Hematopoietic multipotent progenitor cell (in vitro differentiated cells): ENCODE measurements at places on chromosomes 2 and 18. TPM values are rescaled to one million over a fixed set of nuclear protein-coding genes. Genes with fewer than 3 reads are reported as not detected.

The TCF23 gene
- total RNA-seq, result not detected

The UGT1A4 gene
- not detected for total RNA-seq

The MYOM1 gene
- total RNA-seq, result 0.27 TPM

The RBMS1 gene
- 29.6 TPM for total RNA-seq

The CD8B gene
- 0.27 TPM for total RNA-seq

The CCDC102B gene
- total RNA-seq, result 3.2 TPM

The MYO5B gene
- total RNA-seq, result under 0.01 TPM

- peak; percentile 29 for DNase-seq
Measured at GRCh38 chr2:20422402-20423271, 24.2 kb upstream of the RHOB start.

DNA sequence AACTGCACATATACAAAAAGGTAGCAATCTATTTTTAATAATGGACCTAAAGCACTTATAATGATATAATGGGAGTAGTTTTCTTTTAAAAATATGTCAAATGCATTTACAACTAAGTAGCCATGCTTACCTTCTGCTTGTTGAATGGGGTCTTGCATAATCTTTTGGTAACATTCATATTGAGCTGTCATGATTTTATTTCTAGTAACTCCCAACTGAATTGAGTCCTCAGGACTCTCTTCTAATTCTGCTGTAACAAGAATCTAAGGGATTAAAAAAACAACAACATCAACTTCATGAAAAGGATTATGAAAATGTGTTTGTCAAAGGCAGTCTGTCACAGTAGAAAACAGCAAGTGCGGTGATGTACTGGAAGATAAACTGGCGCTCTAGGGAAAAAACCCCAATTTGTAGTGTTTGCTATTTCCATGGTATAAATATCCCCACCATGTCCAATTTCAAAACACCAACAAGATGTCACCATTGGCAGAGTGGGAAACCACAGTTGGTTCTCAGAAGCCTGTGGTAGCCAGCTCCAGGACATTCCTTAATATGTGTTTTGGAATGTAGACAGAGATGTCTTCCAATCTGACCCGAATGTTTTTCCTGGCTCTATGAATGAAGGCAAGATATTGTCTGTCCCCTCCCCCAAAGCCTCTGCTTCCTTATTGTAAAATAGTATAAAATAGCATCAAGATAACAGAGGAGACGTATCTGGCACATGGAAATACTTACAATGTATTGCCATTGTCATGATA lies 64.8 kb downstream of the CALCRL start:
- no peak for DNase-seq

- DNase-seq, result no peak
Measured at GRCh38 chr2:165720511-165720910, 73.5 kb downstream of the GALNT3 start.

- no peak for DNase-seq
Measured at GRCh38 chr2:118609138-118609537, 238.3 kb downstream of the EN1 start.

DNA sequence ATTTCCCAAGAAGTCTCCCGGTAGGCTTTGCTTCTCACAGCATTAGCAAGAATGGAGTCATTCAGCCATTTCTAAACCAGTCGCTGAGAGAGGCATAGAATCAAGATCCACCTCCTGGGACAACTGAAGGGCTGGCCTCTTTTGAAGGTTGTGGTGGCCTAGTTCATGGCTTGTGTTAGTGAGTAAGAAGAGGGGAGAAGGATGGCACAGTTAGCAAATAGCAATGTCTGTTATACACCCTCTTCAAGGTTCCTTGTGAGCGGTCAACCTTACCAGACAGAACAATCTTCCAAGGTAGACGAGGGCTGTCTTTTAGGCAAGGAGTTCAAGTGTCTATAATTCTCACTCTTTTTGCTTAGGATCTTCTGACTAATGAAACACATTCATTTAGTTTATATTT lies 35.4 kb upstream of the DNAH7 start:
- DNase-seq, result no peak

GRCh38 chr2:220143336-220143735 lies 515.9 kb downstream of the SLC4A3 start:
- DNase-seq, result no peak

DNA sequence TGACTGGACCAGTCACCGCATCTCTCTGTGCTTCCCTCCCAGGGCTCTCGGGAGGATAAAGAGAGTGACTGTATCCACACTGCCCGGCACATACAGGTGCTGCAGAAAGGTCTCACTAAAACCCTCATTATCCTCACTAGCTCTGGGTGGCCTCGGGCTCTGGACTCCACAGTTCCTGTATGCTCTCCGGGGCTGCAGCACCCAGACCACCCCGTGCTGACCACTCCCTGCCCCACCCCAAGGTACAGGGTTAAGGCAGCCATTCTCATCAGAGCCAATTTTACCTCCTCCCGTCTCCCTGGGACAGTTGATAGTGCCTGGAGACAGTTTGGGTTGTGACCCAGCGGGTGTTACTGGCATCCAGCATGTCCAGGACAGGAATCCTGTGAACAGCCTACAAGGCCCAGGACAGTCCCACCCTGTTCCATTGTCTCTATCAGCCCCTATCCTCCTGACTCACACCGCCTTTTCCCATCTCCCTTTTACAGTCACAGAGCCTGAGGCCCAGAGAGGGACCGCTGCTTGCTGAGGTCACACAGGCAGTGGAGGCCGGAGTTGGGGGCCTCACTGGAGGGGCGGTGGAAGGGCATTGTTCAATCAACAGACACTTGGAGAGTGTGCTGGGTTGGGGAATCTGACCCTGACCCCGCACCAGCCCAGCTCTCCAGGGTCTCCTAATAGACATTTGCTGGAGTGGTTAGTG lies 1.7 kb downstream of the ZAP70 start:
- no peak for DNase-seq

DNA sequence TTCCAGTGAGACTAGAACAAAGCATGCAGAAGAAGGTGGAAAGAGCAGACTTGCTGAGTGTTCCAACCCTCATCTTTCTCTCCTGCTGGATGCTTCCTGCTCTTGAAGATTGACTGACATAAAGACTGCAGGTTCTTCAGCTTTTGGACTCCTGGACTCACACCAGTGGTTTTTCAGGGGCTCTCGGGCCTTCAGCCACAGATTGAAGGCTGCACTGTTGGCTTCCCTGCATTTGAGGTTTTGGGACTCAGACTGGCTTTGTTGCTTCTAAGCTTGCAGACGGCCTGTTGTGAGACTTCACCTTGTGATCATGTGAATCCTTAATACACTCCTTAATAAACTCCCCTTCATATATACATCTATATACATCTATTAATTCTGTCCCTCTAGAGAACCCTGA lies 20.4 kb downstream of the VRK2 start:
- DNase-seq, result no peak

GRCh38 chr2:205187731-205188130 lies 494.6 kb upstream of the NRP2 start:
- no peak for DNase-seq

DNA sequence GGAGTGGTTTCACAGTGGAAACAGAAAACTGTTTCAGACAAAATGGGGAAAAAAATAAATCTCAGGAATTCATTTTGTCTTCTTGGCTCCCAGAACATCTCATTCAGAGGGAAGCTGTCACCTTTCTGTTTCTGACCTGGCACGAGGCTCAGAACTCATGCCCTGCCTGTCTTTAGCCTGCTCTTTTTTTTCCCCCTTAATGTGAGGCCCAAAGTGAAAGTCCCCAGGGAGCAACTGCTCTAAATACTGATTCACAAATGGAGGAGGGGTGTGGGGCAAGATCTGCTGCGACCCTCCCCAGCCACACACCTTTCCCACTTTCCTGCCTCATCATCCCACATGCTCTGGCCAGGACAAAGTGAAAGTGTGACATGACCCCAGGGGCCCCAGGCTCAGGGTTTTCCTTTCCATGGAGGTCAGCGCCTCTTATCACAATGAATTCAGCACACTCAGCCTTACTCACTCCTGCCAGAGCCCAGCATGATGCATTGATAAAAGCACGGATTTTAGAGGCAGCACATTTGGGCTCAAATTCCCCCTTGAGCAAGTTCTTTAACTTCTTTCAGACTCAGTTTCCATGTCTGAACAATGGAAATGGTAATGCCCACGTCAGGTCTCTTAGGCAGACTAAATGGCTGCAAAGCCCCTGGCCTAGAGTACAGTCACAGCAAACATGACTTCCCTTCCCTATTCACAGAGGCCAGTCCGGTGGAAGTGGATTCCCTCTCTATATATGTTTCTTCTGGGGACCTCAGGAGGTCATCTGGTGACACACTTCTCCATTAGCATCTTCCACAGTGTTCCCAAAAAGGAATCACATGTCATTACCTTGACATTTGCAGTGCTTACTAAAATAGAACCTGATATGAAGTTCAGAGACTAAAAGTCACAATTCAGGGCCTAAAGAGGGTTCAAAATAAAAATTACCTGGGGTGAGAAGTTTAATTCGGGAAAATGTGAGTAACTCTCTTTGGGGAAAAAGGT lies 55.3 kb upstream of the TMEM163 start:
- DNase-seq, result no peak

GRCh38 chr2:127577208-127577475 lies 41.7 kb downstream of the MYO7B start:
- no peak for DNase-seq

- no peak for DNase-seq
Measured at GRCh38 chr2:128464456-128464855, 145.8 kb upstream of the HS6ST1 start.

DNA sequence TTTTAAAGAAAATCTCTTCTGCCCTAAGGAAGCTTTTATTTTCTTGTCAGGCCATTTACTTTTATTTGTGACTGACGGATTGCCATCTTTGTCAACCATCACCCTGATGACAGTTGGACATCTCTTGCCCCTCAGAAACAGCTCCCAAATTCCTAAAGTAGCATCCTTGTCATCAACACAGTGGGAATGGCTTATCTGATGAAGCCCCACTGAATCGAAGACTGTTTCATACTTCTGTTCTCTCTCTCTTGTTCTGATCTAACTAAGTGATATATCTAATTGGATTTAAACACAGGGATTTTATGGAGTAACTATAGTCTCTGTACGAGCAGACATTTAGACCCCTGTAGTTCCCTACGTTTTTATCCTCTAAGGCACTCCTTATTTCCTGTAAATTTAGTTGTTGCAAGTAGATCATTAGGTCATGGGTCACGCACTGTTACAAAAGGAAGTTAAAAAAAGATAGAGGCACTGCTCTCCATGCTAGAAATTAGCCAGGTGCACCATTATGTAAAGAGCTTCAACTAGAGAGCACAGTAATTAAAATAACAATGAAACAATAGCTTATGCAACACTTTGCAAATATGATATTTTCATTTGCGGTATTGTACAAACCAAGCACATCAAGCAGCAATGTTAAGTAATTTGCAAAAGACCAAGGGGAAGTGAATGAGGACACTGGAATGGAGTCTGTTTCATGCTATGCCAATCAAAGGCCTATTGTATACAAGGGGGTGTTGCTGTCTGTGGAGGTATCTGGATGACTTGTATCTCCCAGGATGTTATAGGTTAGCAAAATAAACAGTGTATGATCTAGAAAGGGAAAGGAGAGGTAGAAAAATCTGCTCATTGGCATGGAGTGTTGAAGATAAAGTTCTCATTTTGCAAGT lies 284.7 kb downstream of the LRRTM1 start:
- DNase-seq, result no peak

DNA sequence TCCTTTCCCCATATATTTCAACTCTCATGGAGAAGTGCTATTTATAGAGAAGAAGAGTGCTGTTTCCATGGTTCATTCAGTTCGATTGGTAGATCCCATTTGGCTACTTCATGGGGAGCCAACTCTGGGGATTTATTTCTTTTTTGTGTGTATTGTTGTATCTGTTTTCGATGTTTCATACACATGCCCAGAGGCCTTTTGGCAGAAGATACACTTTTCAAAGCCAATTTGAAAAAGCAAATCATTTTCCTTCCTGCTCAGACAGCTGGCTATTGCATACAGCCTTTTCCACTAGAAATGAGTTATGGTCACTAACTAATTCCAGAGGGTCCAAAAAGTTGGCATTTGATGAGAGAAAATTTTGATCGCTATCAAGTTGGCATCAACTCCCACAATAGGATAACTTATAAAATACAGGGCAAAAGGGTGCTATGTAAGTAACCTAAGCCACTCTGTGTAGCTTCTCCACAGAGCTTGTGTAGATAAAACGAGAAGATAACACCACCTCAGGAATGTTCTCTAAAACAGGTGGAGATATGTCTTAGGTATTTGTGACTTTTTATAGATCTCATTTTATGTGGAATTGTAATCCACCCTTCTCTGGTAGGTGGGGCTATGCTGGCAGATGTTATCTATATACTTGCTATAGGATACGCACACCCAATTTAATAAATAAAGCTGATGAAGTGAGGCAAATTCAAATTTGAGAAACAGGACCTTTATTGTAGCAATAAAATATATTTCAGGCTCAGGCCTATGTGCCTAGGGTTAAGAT lies 798.5 kb downstream of the SATB2 start:
- no peak for DNase-seq

- DNase-seq, result no peak
Measured at GRCh38 chr2:230874876-230875275, 10.1 kb downstream of the ITM2C start.

GRCh38 chr2:71596011-71596410 lies 142.7 kb downstream of the DYSF start:
- no peak for DNase-seq

GRCh38 chr2:222919841-222920526 lies 59.1 kb downstream of the ACSL3 start:
- no peak for DNase-seq

- no peak for DNase-seq
Measured at GRCh38 chr2:175372704-175373701, 191.5 kb upstream of the ATP5MC3 start.

GRCh38 chr18:59735269-59735860 lies 38.1 kb upstream of the CCBE1 start:
- DNase-seq, result no peak

GRCh38 chr2:142220901-142221300 lies 90.1 kb upstream of the LRP1B start:
- no peak for DNase-seq

DNA sequence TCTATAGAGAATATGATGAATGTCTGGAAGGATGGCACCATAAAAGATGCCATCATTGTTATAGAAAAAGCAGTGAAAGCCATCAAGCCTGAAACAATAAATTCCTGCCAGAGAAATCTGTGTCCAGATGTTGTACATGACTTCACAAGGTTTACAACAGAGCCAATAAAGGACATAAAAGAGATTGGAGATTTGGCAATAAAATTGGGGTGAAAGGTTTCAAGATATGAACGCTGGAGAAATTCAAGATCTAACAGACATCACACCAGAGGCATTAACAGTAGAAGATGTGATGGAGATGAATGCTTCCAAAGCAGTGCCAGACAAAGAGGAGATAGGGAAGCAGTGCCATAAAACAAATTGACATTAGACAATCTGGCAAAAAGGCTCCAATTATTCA lies 518.8 kb upstream of the ACVR2A start:
- no peak for DNase-seq

GRCh38 chr18:32769071-32769585 lies 3.7 kb downstream of the KLHL14 start:
- DNase-seq, result no peak

GRCh38 chr18:56382541-56382940 lies 255.9 kb downstream of the TXNL1 start:
- no peak for DNase-seq

GRCh38 chr2:211868996-211869533 lies 669.5 kb downstream of the ERBB4 start:
- DNase-seq, result no peak

GRCh38 chr2:168137510-168138180 lies 109.8 kb downstream of the STK39 start:
- DNase-seq, result no peak

GRCh38 chr2:63581298-63581961 lies 6.8 kb downstream of the WDPCP start:
- no peak for DNase-seq

GRCh38 chr18:9612215-9612830 lies 2.0 kb downstream of the PPP4R1 start:
- peak; percentile 57 for DNase-seq

GRCh38 chr2:217736776-217737550 lies 265.8 kb downstream of the TNS1 start:
- no peak for DNase-seq
